ENCODE measurements at places on chromosomes 3 and 15.
A peak's percentile ranks its signal among the peaks of the same experiment; 100 is the strongest.

DNA sequence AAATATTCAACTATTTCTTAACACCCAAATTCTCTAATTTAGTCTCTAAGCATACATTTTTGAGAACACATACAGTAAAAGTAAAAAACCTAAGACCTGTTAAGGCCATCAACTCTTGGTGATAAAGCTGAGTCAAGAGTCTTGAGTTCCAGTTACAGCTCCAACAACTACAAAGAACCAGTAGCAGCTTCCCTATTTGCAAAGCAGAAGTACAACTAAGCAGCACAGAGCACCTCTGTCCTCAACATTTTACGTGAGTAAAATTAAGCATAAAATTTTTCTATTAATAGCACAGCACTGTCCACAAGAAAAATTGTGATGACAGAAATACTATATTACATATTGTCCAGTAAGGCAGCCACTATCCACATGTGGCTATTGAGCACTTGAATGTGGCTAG lies 4.4 kb downstream of the PCOLCE2 start:
- no peak for DNase-seq
- H3K4me3 ChIP-seq = no peak overlapping the region
- H3K4me1 ChIP-seq = peaks cover 19% of the 10 kb centered on the region
- peaks cover 3% of the 10 kb centered on the region for H3K27me3 ChIP-seq
- H3K36me3 ChIP-seq = no peaks in the 10 kb centered on the region
- no peak overlapping the region for H3K27ac ChIP-seq

DNA sequence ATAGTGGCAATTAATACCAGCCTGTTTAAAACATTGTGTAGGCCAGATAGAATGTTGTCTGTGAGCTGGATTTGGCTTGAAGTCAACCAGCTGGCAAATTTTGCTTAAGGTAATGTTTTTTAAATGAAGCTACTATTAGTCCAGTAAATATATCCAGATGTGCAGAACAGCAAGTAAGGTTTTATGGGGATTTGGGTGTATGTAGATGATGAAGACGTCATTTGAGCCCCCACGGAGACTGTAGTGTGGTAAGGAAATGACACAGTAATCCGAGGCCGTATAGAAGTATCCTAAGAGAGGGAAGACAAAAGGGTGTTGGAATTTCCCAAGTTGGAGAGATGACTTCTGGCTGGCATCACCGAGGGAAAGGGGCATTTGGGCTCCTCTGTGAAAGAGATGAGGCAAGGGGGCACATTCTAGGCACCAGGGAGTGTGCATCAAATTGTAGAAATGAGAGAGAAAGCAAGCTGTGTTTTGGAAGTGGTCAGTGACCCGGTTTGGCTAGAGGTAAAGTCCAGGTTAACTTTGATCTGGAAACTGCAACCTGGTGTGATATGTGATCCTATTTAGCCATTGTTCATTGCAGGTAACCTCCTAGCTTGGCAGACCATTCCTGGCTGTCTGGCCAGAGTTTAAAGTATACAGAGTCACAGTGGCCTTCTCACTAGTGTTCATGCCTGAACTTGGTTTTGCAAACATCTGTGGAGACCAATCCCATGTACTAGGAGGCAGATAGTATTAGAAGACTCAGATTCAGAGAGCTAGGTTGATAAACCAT lies 104.2 kb downstream of the ITPR1 start:
- no peak for DNase-seq
- H3K4me3 ChIP-seq = no peak overlapping the region
- H3K4me1 ChIP-seq = no peaks in the 10 kb centered on the region

- no peak for DNase-seq
- H3K4me3 ChIP-seq = no peak overlapping the region
- no peaks in the 10 kb centered on the region for H3K27me3 ChIP-seq
- no peaks in the 10 kb centered on the region for H3K36me3 ChIP-seq
- H3K4me1 ChIP-seq = no peaks in the 10 kb centered on the region
These were observed 80.3 kb downstream of the CERS3 start for GRCh38 chr15:100448481-100448880.

GRCh38 chr3:159432682-159433340 lies 555.8 kb upstream of the IL12A start:
- DNase-seq = peak; percentile 68
- H3K4me3 ChIP-seq = no peak overlapping the region
- H3K27me3 ChIP-seq = no peaks in the 10 kb centered on the region

GRCh38 chr3:191682961-191683360 lies 222.0 kb downstream of the PYDC2 start:
- H3K36me3 ChIP-seq = no peaks in the 10 kb centered on the region
- no peak for DNase-seq
- H3K4me3 ChIP-seq = no peak overlapping the region
- no peak overlapping the region for H3K27ac ChIP-seq
- H3K27me3 ChIP-seq = no peaks in the 10 kb centered on the region

GRCh38 chr3:13728487-13728886 lies 151.4 kb downstream of the WNT7A start:
- no peaks in the 10 kb centered on the region for H3K36me3 ChIP-seq
- H3K4me3 ChIP-seq = no peak overlapping the region
- H3K27me3 ChIP-seq = no peaks in the 10 kb centered on the region

DNA sequence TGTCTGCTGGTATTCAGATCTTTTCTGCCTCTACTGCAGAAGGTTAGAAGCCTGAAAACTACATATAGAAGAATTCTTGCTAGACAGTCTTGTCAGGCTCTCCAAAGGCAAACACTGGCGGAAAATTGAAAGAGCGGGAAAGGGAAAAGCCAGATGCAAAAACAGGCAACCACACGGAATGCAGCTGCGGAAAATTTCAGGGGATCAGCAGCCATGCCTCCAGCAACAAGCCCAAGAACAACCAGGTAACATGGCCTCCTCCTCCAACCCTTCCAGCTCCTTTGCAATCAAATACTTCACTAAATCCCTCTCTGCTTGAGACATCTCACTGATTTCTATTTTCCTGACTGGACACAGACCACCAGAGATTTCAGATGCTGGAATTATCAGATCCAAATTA lies 9.6 kb downstream of the UBP1 start:
- H3K36me3 ChIP-seq = no peaks in the 10 kb centered on the region
- peaks cover 11% of the 10 kb centered on the region for H3K4me1 ChIP-seq
- no peak overlapping the region for H3K27ac ChIP-seq
- no peak overlapping the region for H3K4me3 ChIP-seq
- DNase-seq = no peak

DNA sequence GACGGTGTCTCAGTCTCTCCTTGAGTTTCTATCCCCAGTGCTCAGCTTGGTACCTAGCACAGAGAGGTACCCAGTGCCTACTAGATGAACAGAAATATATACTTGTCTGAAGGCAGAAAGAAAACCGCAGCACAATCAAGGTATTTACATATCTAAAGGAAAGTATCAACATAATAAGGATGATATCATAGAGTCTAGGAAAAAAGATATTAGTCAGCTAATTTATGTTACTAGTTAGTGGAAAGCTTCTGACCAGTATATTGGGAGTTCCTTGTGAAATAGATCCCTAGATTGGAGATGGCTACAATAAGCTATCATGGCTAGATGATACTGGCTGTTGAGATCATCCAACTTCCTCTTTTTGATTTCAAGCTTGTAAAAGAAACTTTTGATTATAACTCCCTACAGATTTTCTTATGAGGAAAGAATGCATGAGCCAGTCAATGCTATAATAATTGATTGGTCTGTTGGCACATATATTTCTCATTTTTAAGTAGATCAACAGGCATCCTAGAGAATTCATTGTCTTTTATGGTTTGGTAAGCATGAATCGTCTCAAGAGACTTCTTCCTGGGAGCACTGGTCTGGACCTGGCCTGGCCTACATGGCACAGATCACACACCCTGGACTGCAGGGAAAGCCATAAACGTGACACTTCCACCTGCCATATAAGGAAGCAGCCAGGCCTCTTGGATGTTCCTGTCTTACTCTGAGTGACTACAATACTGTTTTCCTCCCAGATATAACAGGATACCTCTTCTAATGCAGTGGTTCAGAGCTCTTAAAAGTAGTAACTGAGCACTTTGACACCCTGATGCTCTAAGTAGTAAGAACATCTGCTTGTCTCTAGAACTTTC lies 60.7 kb downstream of the IMPG2 start:
- H3K36me3 ChIP-seq = no peaks in the 10 kb centered on the region
- H3K4me3 ChIP-seq = no peak overlapping the region
- H3K27me3 ChIP-seq = no peaks in the 10 kb centered on the region
- no peak for DNase-seq
- H3K27ac ChIP-seq = no peak overlapping the region

GRCh38 chr3:115551016-115551415 lies 72.3 kb upstream of the GAP43 start:
- H3K4me3 ChIP-seq = no peak overlapping the region
- no peaks in the 10 kb centered on the region for H3K36me3 ChIP-seq
- H3K27me3 ChIP-seq = no peaks in the 10 kb centered on the region
- no peaks in the 10 kb centered on the region for H3K4me1 ChIP-seq

- H3K36me3 ChIP-seq = no peaks in the 10 kb centered on the region
- H3K27me3 ChIP-seq = no peaks in the 10 kb centered on the region
- H3K4me3 ChIP-seq = no peak overlapping the region
- peak overlapping the region; percentile 41 for H3K27ac ChIP-seq
- DNase-seq = peak; percentile 93
These were observed 168.9 kb downstream of the KLHL25 start for GRCh38 chr15:85625856-85626255.

DNA sequence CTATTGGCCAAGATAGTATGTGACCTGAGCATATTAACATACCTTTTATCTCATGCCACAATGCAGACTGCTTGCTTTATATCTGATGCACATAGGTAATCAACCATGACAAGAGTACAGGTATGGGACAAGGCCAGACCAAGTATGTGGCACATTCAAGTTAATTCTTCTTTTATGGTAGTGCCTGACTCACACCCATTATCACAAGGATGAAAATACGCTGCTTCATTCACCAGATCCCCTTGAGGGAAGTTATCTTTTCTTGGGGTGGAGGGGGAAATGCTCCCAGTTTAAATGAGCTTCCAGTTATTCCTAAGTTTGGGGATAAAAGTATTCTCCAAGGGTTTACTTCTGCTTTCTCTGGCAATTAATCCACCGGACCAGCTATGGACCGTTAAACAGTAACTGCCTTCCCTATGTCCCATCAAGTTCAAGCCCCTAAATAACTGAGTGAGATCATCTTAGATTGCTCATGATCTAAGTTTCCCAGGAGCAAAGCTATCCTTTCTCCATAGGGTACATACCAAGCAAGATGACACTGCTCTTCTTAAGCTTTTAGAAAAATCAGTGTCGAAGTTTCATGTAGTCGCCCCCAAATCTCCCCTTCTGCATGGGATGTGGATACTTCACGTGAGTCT lies 1.9 kb downstream of the COL8A1 start:
- peaks cover 5% of the 10 kb centered on the region for H3K36me3 ChIP-seq
- DNase-seq = peak; percentile 66
- peak overlapping the region; percentile 93 for H3K4me3 ChIP-seq
- H3K27me3 ChIP-seq = no peaks in the 10 kb centered on the region

GRCh38 chr3:111601810-111602209 lies 6.7 kb upstream of the ZBED2 start:
- H3K27ac ChIP-seq = no peak overlapping the region
- H3K4me1 ChIP-seq = no peaks in the 10 kb centered on the region
- no peak overlapping the region for H3K4me3 ChIP-seq
- H3K36me3 ChIP-seq = no peaks in the 10 kb centered on the region

GRCh38 chr15:87213626-87214025 lies 1042.9 kb downstream of the NTRK3 start:
- H3K27me3 ChIP-seq = no peaks in the 10 kb centered on the region
- H3K27ac ChIP-seq = no peak overlapping the region
- no peak for DNase-seq
- H3K36me3 ChIP-seq = no peaks in the 10 kb centered on the region

- H3K4me1 ChIP-seq = no peaks in the 10 kb centered on the region
- H3K27ac ChIP-seq = no peak overlapping the region
- no peak for DNase-seq
- no peaks in the 10 kb centered on the region for H3K36me3 ChIP-seq
- no peaks in the 10 kb centered on the region for H3K27me3 ChIP-seq
- H3K4me3 ChIP-seq = no peak overlapping the region
These were observed 27.5 kb upstream of the DENND4A start for GRCh38 chr15:65819563-65819960.

GRCh38 chr3:149454746-149455145 lies 19.8 kb upstream of the TM4SF4 start:
- peak; percentile 84 for DNase-seq
- no peaks in the 10 kb centered on the region for H3K36me3 ChIP-seq
- no peaks in the 10 kb centered on the region for H3K27me3 ChIP-seq
- H3K27ac ChIP-seq = no peak overlapping the region

DNA sequence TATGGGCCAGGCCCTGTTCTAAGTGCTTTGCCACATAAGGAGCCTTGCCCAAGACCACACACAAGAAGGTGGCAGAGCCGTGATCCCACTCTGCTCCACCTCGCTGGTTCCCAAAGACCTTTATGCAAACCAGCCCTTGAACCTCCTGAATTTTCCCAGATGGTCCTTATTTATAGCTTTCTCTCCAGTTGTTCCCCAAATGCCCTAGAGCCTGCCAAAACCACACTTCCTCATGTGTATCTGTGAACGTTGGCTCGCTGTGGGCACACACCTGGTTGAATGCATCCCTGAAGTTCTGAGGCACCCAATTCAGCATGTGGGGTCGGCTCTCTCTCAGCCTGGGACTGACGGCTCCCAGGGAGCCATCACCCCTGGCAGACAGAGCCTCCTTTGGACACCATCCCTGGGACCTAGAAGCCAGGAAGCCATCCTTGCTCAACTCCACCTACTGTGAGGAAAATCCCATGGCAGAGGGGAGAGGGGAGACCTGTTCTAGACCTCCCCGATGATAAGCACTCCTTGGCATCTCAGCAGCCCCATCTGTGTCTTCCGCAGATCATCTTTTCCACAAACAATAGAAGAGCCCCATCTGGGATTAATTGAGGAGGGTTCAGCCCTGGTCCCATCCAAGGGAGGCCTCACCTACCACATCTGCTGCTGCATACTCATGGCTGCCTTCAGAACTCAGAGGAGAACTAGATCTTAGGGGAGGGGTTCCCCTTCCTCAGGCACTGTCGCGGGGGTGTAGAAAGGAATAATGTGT lies 42.3 kb upstream of the LIMD1 start:
- H3K36me3 ChIP-seq = no peaks in the 10 kb centered on the region
- peak overlapping the region; percentile 83 for H3K27ac ChIP-seq
- peak overlapping the region; percentile 14 for H3K4me3 ChIP-seq
- DNase-seq = no peak
- H3K27me3 ChIP-seq = no peaks in the 10 kb centered on the region
- H3K4me1 ChIP-seq = peaks cover 54% of the 10 kb centered on the region

DNA sequence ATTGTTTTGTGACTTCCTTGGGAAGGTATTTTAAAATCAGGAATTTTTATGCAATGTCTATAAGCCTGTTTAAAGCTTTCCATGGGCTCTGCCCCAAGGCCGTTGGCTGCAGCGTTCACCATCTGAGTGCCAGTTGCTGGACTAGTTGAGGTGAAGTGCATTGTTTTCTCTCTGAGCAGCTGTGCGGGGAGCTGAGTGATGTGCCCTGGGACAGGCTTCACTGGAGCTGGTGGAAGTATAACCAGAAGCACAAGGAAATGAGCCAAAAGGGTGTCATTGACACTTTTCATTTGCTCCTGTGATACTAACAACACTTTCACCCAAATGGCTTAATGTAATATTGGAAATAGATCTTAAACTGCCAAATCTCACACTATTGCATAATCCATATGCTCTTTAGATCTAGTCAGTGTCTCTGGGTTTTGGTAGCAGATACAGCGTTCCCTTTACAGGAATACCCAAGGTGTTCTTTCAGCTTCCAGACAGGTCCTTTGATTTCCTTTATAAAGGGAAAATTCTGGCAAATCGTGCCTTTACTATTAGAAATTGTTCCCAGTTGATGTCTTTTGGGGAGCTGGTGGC lies 29.2 kb downstream of the APH1B start:
- DNase-seq = no peak
- H3K4me3 ChIP-seq = no peak overlapping the region
- H3K4me1 ChIP-seq = no peaks in the 10 kb centered on the region
- peaks cover 4% of the 10 kb centered on the region for H3K36me3 ChIP-seq
- no peaks in the 10 kb centered on the region for H3K27me3 ChIP-seq
